CD4-positive, CD25-positive, alpha-beta regulatory T cell (primary cell): ENCODE measurements at places on chromosomes 2 and 18. TPM values are rescaled to one million over a fixed set of nuclear protein-coding genes. Genes with fewer than 3 reads are reported as not detected.

DNA sequence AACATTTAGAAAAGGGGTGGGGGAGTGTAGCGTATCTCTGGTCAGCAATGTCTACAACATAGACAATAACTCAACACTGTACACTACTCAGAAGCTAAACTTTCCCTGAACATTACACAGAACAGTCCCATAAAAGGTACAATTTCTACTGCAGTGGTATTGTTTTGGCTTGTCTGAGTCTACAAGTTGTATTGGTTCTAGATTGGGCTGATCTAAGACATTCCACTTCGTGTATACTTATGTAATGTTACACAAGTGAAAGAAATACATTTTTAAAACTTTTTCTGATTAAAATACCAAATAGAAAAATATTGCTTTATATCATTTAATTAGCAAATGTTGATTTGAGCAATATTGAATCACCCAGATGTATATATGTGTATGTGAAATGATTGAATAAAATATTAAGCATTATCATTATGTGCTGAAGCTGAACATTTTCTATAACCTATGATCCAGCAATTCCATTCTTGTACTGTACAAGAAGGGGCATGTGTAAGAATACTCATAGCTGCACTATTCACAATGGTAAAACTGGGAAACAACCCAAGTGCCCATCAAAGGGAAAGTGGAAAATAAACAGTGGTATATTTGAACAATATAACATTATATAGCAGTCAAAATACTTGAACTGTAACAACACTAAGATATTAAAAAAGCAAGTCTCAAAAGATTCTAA lies 52.4 kb downstream of the VSNL1 start:
- no peak for DNase-seq

GRCh38 chr18:2883076-2883735 lies 36.4 kb downstream of the EMILIN2 start:
- DNase-seq: peak; percentile 45

DNA sequence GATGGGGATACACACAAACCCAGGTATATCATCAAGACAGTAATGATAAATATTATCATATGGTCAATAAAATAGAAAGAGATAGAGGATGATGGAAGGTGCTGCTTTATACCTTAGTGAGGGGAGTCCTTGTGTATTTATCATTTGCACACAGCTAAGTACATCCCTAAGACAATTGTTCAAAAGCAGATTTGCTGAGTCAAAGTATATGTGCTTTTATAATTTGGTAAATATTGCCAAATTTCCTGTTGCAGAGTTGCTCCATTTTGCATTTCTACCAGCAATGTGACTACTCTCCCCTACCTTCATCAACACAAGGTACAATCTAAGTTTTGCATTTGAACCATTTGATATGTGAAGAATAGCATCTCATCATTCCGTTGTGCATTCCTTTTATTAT lies 22.6 kb upstream of the PLEK start:
- no peak for DNase-seq

DNA sequence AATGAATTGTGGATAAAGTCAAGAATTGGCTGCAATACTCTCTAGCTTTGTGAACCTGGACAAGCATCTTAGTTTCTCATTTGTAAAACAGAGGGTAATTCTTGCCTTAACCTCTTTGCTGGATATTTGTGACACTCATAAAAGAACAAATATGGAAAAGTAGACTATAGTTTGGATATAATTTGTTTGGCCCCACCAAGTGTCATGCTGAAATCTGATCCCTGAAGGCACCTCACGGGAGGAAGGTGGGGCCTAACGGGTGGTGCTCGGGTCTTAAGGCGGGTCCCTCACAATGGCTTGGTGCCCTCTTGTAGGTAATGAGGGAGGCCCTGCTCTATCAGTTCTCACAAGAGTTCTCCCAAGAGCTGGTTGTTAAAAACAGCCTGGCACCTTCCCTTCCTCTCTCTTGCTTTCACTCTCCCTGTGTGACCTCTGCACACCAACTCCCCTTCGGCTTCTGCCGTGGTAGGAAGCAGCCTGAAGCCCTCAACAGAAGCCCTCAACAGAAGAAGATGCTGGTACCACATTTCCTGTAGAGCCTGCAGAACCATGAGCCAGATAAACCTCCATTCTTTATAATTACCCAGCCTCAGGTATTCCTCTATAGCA lies 37.4 kb downstream of the ARL4C start:
- peak; percentile 40 for DNase-seq

The KCNG2 gene
- not detected for total RNA-seq
